ENCODE measurements at places on chromosomes 1 and 21.

- no peak for DNase-seq
Measured at GRCh38 chr1:54888080-54888733, 1.2 kb upstream of the DHCR24 start.

- DNase-seq = no peak
Measured at GRCh38 chr1:14693949-14694348, 95.5 kb downstream of the KAZN start.

GRCh38 chr1:86150553-86151055 is 6.0 kb downstream of the COL24A1 start:
- DNase-seq = no peak

DNA sequence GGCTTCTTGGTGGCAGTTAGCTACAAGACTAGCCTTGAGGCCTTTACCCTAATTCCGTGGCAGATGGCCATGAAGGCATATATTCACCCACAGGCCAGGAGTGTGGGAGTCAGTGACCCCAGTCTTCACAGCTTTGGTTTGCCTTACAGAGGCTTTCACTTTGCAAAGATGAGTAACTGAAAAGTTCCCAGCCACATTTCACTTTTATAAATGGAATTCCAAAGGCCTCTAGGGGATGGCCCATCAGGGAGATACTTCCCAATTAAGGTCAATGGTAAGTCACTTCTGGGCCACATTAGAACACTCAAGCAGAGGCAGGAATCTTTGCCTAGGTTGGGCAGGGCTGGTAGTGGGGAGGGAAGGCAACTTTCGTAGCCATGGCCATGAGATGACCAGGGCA is 13.1 kb upstream of the HEYL start:
- DNase-seq = no peak

All from Jurkat, Clone E6-1 (cell line).